ENCODE measurements at places on chromosomes 16 and 17. TPM values are rescaled to one million over a fixed set of nuclear protein-coding genes. Genes with fewer than 3 reads are reported as not detected.

- DNase-seq: no peak
These were observed 101.8 kb upstream of the CDH13 start for GRCh38 chr16:82524976-82525375.

DNA sequence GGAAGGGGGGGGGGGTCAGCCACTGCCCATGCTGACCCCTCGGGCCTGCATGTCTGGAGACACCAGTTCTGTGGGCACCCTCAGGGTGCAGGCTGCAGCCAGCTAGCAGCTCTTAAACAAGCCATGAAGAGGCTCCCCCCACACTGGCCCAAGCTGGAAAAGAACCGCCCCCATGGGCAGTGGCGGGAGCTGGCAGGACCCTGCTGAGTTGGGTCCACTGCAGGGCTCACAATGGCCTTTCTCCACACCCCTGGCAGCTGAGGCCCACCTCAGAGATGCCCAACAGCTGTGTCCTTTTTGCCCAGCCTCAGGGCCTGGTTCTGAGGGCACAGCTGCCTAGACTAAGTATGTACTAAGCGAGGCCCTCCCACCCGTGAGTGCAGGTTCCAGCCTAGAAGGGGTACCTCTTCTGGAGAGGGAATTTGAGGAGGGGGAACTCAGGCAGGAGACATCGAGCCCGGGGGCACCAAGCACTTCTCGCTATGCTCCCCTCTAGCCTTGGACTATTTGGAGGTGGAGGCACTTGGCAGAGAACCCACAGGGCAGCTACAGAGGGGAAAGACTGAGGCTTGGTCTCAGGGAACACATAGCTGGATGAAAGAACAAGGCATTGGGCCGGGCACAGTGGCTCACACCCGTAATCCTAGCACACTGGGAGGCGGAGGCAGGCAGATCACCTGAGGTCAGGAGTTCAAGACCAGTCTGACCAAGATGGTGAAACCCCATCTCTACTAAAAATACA lies 3.2 kb downstream of the THRA start:
- no peak for DNase-seq

GRCh38 chr17:47188271-47188875 lies 722 bp downstream of the CDC27 start:
- DNase-seq: no peak

GRCh38 chr17:36641331-36641876 lies 40.0 kb downstream of the MRM1 start:
- DNase-seq: no peak

DNA sequence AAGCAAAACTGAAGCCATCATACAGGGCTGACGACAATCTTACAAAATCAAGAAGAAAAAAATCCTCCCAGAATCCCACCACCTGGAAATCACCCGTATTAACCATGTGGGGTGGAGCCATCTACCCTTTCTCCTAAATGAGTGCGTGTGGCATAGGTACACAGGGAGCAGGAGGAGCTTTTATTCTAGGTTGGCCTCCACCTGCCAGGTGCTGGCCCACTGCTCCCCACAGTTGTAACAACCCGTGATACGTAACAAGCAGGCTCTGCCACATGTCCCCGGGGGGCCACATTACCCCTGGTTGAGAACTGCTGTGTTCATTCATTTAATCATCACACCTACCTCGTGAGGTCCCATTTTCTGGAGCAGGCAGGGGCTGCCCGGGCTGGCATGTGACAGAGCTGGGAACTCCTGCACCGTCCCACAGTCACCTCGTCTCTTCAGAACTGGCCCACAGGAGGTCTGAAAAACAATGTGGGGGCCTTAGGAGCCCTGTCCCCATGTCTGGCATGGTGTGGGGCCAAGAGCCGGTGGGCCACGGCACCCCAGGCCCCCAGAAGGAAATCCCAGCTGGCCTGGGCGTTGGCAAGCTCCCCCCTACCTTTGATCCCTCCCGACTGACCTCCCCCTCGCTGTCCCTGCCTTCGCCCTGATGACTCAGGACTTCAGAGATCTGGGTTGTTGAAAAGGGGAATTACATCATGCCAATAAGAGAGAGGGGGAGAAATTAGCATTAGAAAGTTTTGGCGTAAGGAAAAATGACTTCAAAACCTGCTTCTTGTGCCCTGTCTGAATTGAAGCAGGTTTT lies 12.9 kb downstream of the CMIP start:
- no peak for DNase-seq

DNA sequence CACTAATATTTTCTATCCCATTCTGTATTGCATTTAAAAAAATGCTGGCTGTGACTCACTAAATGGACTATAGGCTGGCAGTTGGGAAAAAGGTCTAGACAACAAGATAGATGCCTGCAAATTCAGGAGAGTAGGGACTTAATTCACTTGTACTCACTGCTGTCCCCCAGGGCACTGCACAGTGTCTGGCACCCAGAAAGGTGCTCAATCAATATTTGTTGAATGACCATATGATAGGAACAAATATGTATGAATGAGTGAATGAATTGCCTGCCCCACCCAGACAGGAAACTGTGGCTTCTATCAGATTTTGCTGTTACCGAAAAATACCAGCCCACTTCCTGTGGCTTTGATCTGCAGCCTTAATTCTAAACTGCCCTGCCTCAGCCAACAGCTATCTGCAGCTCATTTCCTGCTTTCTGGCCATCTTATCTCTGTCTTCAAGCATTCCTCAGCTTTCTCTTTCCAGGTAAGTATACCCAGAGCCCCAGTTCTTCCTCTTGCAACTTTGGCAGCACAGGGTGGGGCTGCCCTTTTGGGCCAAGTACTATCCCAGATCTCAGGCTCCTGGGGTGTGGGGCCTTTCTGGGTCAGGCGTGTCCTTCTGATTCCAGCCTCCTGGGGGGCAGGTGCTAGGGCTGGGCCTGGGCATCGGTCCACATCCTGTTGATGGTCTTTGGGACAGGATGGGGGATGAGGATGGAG lies 15.3 kb upstream of the TNS4 start:
- no peak for DNase-seq

Gene ITGAD
- polyA plus RNA-seq: 0.10 TPM
